ENCODE measurements at places on chromosomes 3 and 15.

- no peaks in the 10 kb centered on the region for H3K27me3 ChIP-seq
- DNase-seq = no peak
- no peak overlapping the region for H3K27ac ChIP-seq
Measured at GRCh38 chr3:143352850-143353550, 233.4 kb downstream of the CHST2 start.

DNA sequence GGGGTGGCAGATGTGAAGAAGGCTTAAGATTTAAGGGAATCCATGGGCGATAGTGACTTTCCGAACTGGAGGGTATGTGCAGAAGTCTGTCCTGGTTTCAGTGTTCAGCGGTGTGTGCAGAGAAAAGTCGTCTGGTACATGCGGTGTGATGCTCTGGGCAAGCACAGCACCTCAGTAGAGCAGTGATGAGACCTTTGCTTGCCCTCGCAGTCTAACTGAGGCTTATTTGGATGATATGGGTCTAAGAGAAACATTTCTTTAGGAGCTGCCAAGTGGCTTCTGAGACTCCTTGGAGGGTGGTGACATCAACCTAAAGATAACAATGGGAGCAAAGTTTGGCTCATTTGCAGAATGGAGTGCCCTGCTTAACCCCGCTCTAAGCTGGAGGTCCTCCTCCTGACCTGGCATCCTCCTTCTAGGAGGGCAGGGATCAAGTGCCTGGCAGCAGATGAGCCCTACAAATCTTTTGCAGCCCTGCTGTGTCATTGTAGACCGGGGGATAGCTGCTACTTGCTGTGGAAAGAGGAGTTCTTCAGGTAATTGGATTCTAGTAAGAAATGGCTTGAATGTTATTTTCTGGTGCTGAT is 228.1 kb upstream of the AZI2 start:
- H3K27ac ChIP-seq = no peak overlapping the region
- H3K27me3 ChIP-seq = peaks cover 47% of the 10 kb centered on the region
- peaks cover 3% of the 10 kb centered on the region for H3K4me1 ChIP-seq
- no peak overlapping the region for H3K4me3 ChIP-seq

GRCh38 chr3:38549957-38550840 is 54.1 kb downstream of the EXOG start:
- no peak overlapping the region for H3K27ac ChIP-seq
- peaks cover 5% of the 10 kb centered on the region for H3K27me3 ChIP-seq
- DNase-seq = no peak

DNA sequence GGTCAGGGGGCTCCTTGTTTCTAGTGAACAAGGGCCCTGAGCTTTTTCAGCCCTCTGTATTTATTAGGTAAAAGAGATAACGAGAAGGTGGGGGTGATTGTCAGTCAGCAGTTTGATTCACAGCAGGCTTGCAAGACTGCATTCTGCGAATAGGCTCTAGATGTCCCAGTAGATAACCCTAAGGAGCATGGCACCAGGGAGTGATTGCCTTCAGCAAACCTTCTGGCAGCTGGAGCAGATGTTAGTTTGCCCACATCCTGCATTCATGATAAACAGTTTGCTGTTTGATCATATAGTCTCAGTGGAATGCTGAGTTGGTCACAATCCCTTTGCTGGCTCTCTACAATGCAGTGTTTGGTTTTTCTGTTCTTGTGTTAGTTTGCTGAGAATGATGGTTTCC is 161.3 kb upstream of the GADL1 start:
- no peak overlapping the region for H3K4me3 ChIP-seq
- no peak for DNase-seq

DNA sequence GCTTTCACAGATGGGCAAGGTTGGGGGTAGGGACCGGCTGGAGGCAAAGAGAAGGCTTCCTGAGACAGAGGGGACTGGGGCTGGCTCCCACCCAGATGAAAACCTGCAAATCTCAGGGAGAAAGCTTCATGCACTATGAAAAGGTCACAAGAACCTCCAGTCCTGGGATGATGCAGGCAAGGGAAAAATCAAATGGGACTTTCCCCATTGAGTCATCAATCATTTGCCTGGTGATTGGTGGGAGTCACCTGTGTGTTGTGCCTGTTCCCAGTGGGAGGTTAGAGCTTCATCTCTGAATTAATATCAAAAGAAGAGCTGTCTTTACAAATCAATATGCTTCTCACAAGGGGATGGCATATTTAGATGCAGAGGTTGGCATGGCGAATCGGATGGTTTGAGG is 49.9 kb downstream of the CACNA1D start:
- no peaks in the 10 kb centered on the region for H3K36me3 ChIP-seq
- DNase-seq = no peak
- no peaks in the 10 kb centered on the region for H3K4me1 ChIP-seq
- H3K27ac ChIP-seq = no peak overlapping the region
- H3K27me3 ChIP-seq = no peaks in the 10 kb centered on the region

GRCh38 chr3:61730056-61730455 is 168.7 kb downstream of the PTPRG start:
- H3K27ac ChIP-seq = no peak overlapping the region
- no peak for DNase-seq
- H3K4me1 ChIP-seq = no peaks in the 10 kb centered on the region
- H3K4me3 ChIP-seq = no peak overlapping the region
- H3K27me3 ChIP-seq = no peaks in the 10 kb centered on the region

- no peaks in the 10 kb centered on the region for H3K36me3 ChIP-seq
- no peak for DNase-seq
- no peak overlapping the region for H3K4me3 ChIP-seq
Measured at GRCh38 chr3:133367956-133368355, 31.9 kb upstream of the BFSP2 start.

GRCh38 chr3:122268257-122269024 is 56.6 kb upstream of the CSTA start:
- DNase-seq = no peak
- no peaks in the 10 kb centered on the region for H3K4me1 ChIP-seq
- H3K27ac ChIP-seq = no peak overlapping the region
- no peaks in the 10 kb centered on the region for H3K36me3 ChIP-seq

GRCh38 chr3:102143536-102143935 is 291.3 kb upstream of the ZPLD1 start:
- no peak overlapping the region for H3K27ac ChIP-seq
- DNase-seq = no peak
- H3K27me3 ChIP-seq = no peaks in the 10 kb centered on the region
- no peaks in the 10 kb centered on the region for H3K36me3 ChIP-seq
- H3K4me3 ChIP-seq = no peak overlapping the region

DNA sequence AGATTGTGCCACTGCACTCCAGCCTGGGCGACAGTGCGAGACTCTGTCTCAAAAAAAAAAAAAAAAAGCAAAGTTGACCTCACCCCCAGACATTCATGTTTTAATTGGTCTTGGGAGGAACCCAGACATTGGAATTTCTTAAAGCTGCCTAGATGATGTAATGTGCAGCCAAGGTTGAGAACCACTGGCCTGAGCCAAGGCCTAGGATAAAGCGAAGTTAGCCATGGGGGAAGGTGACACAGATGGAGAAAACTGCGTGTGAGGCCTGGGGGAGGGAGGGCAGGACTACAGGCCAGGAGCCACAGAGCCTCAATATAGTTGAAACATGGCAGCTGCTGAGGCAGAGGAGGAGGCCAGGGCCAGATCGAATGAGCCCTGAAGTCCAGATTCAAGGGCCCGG is 21.0 kb downstream of the GLB1 start:
- no peak overlapping the region for H3K27ac ChIP-seq
- H3K27me3 ChIP-seq = no peaks in the 10 kb centered on the region
- no peaks in the 10 kb centered on the region for H3K4me1 ChIP-seq
- H3K36me3 ChIP-seq = peaks cover 7% of the 10 kb centered on the region
- peak; percentile 63 for DNase-seq

DNA sequence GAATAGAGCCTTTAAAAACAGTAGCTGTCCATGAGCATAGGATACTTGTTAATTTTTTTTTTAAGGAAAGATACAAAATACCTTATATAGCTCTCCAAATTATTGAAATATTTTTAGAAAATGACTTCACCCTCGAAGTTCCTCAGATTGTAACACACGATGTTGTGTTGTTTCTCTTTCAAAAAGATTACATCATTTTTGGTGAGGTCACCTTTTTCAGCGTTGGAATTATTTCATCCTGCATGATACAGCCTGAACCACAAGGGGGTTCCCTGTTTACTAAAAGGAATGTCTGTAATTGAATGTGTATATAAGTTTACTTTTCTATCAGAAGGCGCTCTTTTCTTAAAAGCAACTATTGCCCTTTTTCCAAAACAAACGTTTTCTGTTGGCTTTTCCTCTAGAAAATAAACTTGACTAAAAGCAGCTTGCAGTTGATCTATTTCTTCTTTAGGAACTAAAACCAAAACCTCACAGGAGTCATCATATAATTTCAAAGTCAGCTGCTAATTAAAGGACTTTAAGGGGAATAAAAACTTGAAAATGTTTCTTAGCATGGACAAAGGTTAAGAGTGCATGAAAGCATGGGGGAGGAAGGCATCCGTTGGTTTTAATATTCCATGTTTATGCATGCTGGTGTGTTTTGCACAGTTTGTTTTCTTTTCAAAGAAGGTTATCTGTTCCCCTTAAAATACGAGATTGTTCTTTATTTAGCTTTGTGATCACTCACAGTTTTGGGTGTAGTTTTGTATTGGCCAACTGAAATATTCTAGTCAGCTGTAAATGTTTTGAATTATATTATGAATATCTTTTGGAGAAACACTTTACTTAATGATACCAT is 29.4 kb downstream of the LYSMD4 start:
- H3K36me3 ChIP-seq = no peaks in the 10 kb centered on the region
- no peaks in the 10 kb centered on the region for H3K27me3 ChIP-seq
- H3K27ac ChIP-seq = peak overlapping the region; percentile 71
- H3K4me3 ChIP-seq = peak overlapping the region; percentile 26
- H3K4me1 ChIP-seq = peaks cover 38% of the 10 kb centered on the region
- no peak for DNase-seq

- no peak overlapping the region for H3K4me3 ChIP-seq
- H3K36me3 ChIP-seq = peaks cover 19% of the 10 kb centered on the region
- H3K27me3 ChIP-seq = no peaks in the 10 kb centered on the region
- peak; percentile 80 for DNase-seq
Measured at GRCh38 chr3:50123394-50124051, 31.6 kb upstream of the SEMA3F start.

DNA sequence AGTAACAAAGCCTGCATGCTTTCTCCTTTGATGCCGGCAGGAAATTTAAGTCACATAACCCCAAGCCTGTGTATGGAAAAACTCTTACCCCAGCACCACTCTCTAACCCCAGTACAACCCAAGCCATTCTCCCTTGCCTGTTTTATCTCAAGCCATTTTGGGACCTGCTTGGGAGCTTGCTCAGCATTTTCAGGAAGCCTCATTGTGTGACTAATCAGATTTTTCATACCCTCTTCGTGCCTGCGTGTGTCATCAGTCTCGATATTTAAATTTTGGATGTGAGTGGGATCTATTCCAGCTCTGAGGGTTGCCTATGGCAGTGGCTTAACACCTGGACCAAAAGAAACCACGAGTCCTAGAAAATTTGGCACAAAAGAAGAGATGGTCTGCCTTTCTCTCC is 426.2 kb downstream of the SQOR start:
- H3K4me3 ChIP-seq = no peak overlapping the region
- no peaks in the 10 kb centered on the region for H3K27me3 ChIP-seq
- no peaks in the 10 kb centered on the region for H3K4me1 ChIP-seq
- DNase-seq = no peak
- H3K36me3 ChIP-seq = no peaks in the 10 kb centered on the region

GRCh38 chr3:141594357-141594756 is 107.5 kb downstream of the RASA2 start:
- H3K27me3 ChIP-seq = no peaks in the 10 kb centered on the region
- H3K4me1 ChIP-seq = no peaks in the 10 kb centered on the region
- peaks cover 61% of the 10 kb centered on the region for H3K36me3 ChIP-seq
- no peak overlapping the region for H3K4me3 ChIP-seq
- no peak for DNase-seq

DNA sequence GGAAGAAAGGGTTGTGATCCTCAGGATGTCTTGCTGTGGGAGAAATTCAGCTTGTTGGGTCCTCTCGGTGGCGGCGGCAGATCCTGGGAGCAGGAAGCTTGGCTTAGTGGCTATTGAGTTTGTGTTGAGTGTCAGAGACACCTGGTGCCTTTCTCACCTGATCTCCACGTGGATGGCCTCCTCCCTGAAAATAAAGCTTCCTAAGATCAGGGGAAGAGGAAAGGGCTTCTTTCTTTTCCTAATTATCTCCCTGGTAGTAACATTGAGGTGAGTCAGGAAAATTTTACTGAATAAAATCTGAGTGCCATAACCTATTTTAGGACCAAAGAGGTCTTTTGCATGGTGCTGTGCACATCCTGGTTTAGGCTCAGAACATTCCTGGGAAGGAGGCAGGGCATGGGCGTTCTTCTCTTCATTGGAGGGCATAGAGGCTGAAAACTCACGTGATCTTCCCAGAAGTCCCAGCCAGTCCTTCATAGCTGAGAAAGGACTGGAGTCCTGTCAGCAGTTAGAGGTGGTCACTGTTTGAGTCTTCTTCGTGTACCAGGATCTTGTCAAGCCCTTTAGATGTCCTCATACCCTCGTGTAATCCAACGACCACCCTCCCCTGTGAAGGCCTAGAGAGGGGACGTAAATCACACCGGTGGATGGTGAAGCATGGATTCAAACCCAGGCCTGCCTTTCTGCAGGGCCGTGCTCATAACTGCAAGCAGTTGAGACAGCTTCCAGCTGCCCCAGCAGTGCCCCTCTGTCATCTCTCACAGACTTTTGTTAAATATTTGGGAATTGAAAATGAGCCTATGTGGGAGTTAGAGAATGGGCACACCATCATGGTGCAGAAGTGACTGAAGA is 1.1 kb downstream of the CMTM8 start:
- no peak overlapping the region for H3K27ac ChIP-seq
- no peaks in the 10 kb centered on the region for H3K4me1 ChIP-seq
- H3K27me3 ChIP-seq = peaks cover 21% of the 10 kb centered on the region
- H3K36me3 ChIP-seq = no peaks in the 10 kb centered on the region
- H3K4me3 ChIP-seq = peak overlapping the region; percentile 82

DNA sequence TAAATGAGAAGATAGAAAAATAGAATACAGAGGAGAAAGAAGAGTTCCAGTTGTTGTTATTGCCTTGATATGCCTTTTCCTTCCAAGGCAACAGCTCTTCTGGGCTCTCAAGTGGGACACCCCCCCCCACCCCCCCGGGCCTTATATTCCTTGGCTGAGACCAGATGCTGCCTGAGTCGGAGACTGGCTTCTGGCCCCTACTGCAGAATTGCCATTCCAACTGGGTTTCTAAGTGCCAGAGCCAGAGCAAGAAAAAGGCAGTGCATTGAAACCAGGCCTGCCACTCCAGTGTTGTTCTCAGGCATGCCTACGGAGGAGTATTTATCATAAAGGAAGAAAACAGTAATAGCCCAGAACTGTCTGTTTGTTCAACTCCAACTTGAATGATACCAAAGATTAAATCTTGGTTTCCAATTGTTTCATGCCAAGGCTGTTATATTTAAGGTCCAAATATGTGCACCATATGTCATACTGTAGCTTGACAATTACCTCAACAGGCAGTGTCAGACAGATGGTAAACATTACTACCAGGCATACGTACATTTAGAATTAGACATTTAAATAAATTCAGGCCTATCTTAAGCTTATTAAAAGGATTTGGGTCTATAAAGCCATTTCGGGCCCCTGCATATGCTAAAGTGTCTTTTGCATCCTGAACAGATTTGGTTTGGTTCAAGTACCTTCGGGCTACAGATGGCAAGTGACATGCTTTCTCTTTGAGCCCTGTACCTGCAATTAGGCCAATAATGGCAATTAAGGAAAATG is 209.9 kb upstream of the SEMA6D start:
- H3K27ac ChIP-seq = no peak overlapping the region
- no peak for DNase-seq
- H3K27me3 ChIP-seq = no peaks in the 10 kb centered on the region
- H3K4me3 ChIP-seq = no peak overlapping the region
- no peaks in the 10 kb centered on the region for H3K36me3 ChIP-seq

GRCh38 chr3:58737644-58738043 is 71.1 kb upstream of the FAM3D start:
- no peak overlapping the region for H3K4me3 ChIP-seq
- H3K36me3 ChIP-seq = no peaks in the 10 kb centered on the region
- H3K27ac ChIP-seq = no peak overlapping the region
